PC-3 (cell line): ENCODE measurements at places on chromosomes 13 and 19.
A peak's percentile ranks its signal among the peaks of the same experiment; 100 is the strongest.

GRCh38 chr13:99062593-99062992 lies 84.7 kb upstream of the DOCK9 start:
- DNase-seq, result peak; percentile 62

GRCh38 chr19:2942928-2943640 lies 1.7 kb downstream of the ZNF77 start:
- DNase-seq, result no peak

DNA sequence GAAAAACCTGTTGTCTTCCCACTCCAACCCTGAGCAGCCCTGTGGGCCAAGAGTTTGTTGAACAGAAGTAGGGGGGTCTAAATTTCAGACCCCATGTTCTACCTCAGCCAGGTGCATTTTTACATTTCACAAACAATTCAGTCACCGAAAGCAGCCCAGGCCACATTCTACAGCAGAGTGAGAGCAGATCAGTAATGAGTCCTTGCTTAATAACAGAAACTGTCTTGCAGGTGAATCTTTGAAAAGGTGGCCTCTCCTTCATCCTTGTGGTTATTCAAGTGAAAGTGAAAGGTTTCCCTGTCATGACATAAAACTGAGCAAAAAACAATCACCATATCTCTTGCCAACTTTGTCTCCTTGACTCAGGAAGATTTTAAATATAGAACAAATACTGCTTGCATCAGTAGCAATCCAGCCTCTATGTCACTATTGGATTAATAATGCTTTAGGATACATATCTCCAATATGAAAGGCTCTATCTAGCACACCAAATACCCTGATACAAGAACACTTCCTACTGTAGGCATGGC lies 670.2 kb downstream of the DIAPH3 start:
- DNase-seq, result no peak

DNA sequence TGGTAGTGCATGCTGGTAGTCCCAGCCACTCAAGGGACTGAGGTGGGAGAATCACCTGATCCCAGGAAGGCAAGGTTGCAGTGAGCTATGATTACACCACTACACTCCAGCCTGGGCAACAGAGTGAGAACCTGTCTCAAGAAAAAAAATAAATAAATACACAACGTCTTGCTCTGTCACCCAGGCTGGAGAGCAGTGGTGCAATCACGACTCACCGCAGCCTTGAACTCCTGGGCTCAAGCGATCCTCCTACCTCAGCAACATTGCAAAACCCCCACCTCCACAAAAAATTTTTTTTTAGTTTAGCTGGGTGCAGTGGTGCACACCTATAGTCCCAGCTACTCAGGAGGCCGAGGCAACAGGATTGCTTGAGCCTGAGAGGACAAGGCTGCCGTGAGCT lies 8.8 kb downstream of the TPM4 start:
- DNase-seq, result peak; percentile 42

GRCh38 chr19:4586691-4587090 lies 27.2 kb upstream of the SEMA6B start:
- DNase-seq, result no peak

DNA sequence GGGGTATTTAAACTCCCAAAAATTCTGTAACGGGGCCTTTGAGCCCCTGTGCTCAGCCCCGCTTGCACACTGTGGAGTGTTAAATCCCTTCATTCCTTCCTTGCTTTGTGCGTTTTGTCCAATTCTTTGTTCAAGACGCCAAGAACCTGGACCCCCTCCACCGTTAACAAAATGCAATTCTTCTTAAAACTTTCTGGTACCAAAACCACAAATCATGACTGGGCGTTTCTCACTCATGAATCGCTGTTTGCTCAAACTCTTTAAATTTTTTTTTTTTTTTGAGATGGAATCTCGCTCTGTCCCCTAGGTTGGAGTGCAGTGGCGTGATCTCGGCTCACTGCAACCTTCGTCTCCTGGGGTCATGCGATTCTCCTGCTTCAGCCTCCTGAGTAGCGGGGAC lies 881 bp downstream of the ZNF20 start:
- peak; percentile 35 for DNase-seq
